CD8-positive, alpha-beta T cell (primary cell): ENCODE measurements at places on chromosomes 2 and 18.

GRCh38 chr2:23432531-23432930 lies 47.6 kb downstream of the KLHL29 start:
- DNase-seq, result no peak

- DNase-seq, result no peak
Measured at GRCh38 chr2:12211326-12212175, 465.1 kb downstream of the LPIN1 start.

DNA sequence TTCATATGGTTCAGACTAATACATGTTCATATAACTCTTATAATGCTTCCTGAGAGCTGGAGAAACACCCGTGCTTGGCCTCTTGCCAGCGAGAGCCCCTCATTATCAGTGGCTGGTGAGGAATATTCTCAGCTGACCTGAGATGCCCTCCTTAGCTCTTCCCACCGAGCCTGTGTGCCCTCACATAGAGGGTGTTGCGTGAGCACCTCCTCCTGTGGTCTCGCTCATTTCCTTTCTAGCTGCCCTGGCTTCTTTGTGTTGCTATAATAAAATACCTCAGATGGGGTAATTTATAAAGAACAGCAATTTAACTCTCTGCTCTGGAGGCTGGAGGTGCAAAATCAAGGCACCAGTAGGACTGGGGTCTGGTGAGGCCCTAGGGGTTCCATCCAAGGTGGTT lies 80.5 kb upstream of the ALKAL2 start:
- DNase-seq, result no peak

- no peak for DNase-seq
Measured at GRCh38 chr2:133175926-133176325, 392.3 kb downstream of the NCKAP5 start.

DNA sequence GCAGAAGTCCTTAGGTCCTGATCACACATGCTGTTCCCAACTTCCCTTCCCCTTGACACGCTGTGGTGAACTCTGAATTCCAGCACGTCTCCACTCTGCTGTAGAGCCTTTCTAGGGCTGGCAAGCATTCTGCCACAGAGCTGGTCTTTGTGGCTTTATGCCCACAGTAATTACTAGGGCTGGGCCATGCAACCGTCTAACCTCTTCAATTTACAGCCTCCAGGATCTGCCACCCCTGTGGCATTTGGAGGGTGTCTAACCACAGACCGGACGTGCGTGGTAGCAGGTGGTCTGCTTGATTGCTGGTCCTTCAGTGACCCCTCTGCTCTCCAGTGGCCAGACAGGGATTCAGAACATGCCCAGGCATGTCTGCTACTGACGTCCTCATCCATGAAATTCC lies 43.1 kb upstream of the TGFA start:
- DNase-seq, result no peak

- no peak for DNase-seq
Measured at GRCh38 chr2:240400371-240401161, 34.9 kb upstream of the GPC1 start.

DNA sequence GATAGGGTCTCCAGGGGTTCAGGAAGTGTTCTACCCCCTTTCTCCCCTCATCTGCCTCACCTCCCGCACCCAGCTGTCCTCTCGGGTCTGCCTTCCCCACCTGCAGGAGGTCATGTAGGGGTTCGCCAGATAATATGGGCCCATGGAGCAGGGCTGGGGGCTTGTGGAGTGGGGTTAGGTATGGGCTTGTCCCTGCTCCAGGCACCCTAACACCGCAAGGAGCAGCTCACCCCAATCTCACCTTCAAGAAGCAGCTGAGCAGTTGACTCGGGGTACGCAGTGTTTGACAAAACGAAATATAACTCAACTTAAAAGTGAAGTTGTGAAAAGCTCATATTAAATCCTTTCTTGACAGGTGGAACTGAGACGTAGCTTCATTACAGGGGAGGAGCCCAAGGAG lies 99.6 kb downstream of the CTIF start:
- DNase-seq, result no peak

DNA sequence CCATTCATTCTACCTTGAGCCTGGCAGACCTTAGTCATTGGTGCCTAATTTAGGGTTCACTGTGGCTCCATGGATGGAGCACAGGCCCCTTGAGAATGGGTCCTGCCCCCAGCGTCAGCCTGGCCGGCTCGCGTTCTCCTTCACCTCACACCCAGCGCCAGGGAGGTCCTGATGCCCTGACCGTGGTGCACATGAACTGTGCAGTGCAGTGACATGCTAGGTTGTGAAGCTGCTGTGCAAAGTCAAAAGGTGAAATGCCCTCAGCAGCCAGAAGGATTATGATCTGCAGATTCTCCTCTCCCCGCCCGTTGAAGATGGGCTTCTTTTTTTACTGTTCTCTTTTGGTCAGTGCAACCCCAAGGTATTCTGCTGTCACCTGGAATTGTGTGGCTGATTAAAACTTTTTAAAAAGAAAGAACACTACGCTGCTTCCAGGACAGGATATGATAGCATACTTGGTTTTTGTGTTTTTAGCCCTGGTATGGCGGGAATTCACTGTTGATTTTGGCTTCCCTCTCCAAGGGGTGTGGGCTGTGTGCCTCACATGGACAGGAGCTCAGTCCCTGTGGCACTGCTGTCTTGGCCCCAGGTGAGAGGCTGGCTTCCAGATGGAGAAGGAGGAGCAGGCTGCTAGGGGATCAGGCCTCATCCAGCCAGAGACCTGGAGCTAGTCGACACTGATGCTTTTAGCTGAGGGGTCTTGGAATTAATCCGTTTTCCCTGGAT lies 49.4 kb upstream of the MCFD2 start:
- no peak for DNase-seq

- DNase-seq, result no peak
Measured at GRCh38 chr2:9844576-9844975, 1.3 kb downstream of the TAF1B start.

DNA sequence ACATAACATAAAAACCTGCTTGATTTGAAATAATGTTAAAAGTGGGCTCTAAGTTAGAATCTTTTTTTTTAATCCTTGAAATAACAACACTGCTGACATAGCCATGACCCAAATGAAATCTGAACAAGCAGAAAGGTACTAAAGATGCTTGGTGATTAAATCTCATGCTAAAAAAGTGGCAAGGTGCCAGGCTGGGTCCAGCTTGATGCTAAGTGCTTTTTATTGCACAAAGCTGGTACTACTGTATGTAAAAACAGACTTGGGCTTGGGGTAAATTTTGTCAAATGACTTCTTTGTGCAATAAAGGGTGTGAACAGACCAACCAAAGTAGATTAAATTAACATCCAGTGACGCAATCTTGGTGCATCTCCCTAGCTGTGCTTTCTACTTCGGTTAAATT lies 13.4 kb downstream of the BCL11A start:
- no peak for DNase-seq

DNA sequence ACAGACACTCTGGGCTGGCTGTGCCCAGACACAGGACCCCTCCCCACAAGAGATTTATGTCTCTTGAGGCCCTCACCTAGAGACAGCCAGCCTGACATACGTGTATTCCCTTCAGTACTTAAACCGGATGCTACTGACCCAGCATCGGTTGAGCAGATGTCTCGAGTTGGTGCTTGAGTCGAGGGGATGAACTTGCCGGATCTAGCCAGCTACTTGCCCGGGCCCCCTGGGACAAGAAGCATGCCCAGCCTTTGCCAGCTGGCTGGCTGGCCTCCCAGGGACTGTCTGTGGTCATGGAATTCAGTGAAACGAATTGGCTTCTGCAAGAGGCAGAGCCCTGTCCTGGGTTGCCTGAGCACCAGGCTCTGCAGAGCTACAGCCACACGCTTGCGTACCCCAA lies 36.0 kb downstream of the DNMT3A start:
- DNase-seq, result no peak

GRCh38 chr2:19883971-19884720 lies 17.6 kb downstream of the TTC32 start:
- DNase-seq, result no peak

DNA sequence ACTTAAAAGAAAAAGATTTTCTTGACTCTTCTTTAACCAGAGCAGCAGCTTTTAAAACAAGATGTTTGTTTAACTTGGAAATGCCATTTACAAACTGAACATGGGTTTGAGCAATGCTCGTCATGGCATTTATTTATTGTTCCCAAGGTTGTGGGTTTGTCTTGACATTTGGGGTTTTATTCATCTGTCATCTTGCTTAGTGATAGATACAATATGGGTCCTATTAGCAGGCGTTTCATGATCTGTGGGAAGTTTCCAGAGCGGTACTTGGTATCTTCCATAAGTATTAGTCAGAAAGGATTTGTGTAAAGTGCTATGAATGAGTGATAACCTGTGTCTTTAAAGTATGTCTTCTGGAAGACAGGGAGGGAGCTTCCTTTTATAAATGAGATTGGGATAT lies 29.9 kb upstream of the MGAT5 start:
- DNase-seq, result no peak

DNA sequence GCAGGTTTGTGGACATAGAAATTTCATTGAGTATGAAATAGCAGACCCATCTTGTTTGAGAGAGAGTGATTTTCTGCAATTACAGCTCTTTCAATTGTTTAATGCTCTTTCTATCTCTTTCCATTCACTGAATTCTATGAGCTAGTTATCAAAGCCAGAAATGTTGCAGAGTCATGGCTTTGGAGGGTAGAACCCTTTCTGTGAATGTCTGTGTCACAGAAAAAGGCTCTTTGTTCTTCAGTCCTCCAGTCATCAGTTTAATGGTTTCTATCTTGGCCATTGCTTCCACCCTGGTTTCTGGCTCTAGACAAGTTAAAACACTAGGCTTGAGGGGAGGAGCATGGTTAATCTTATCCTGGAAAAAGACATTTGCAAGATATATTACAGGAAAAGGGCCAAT lies 655.0 kb downstream of the STK39 start:
- no peak for DNase-seq

GRCh38 chr2:158984604-158985135 lies 16.2 kb downstream of the TANC1 start:
- DNase-seq, result no peak

GRCh38 chr2:64137567-64137966 lies 6.7 kb downstream of the PELI1 start:
- DNase-seq, result no peak

DNA sequence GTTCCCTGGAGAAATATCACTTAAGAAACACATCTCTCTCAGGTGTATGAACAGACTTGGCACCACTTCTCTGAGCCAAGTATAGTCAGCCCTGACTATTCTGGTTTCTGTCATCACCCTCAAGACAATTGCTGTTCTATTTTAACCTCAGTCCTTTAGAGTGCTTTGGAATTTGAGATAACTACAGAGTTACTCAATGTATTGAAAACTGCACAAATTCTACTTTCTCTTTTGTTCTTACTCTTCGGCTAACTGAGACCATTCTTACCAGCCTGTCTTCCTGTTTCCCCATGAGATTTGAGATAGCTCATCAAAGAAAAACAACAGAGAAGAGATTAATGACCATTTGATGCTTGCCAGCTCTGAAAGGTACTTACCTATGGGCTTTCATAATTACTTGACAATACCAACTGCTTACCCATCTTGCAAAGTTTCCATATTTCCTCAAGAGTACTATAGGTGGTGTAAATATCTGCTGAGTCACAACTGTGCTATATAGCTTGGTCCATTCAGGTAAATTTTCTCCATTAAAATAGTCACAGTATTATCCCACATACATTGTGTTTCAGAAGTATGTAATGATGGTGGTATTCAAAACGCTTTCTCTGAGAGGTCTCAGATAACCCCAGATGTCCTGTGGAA lies 467.5 kb upstream of the CHST9 start:
- no peak for DNase-seq

DNA sequence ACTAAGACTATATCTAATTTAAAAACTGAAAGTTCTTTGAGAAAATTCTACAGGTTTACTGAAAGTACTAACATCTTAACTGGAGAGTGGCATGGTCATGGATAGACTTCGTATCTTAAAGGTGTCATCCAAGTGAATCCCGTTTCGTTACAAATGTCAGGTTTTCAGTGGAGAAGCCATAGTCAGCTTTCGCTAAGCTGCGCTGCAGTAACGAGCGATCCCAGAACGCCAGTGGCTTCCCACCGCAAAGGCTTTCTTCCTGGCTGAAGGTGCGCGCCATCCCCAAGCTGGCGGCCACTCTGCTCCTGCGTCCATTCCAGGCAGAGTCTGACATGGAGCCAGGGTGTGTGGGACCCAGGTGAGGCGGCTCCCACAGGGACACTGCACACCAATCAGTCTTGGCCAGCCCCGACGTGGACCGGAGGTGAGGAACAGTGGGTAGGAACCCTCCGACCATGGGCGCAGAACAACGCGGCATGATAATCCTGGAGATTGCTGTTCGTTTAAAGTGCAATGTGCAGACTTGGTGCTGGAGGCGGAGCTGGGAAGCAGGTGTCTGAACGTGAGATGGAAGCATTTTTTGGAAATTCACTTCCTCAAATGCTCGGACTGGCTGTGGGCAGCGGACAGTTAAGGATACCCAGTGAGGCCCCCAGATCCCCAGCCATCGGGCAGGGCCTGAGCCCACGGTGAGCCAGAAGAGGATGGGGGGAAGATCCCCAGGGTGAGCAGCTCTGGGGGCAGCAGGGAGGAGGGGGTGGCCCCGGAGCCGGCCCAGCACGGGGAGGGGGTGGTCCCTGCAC lies 27.8 kb upstream of the KCNG2 start:
- no peak for DNase-seq

- DNase-seq, result no peak
Measured at GRCh38 chr2:165328272-165328671, 89.1 kb downstream of the SCN2A start.

- no peak for DNase-seq
Measured at GRCh38 chr2:192087398-192087958, 107.3 kb downstream of the TMEFF2 start.

GRCh38 chr2:241146286-241146685 lies 3.0 kb downstream of the PASK start:
- no peak for DNase-seq

DNA sequence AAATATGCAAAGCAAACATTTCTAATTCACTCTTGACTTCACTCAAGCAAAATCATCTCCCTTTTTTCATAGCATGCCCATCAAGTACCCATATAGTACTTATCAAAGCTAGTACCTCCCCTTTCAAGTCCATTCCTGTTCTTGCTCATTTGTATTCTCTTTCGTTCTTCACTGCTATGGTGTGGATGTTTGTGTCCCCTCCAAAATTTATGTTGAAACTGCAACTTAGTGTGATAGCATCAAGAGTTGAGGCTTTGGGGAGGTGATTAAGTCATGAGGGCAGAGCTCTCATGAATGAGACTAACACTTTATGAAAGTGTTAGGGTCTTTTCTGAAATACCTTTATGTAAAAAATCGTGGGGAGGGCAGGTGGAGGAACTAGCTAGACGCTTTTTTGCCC lies 52.9 kb downstream of the RNU4ATAC start:
- DNase-seq, result no peak
